Mucosa of descending colon (tissue), 3 donors: ENCODE measurements at places on chromosomes 3 and 15.
A peak's percentile ranks its signal among the peaks of the same experiment; 100 is the strongest.

- DNase-seq, result no peak
These were observed 119.2 kb upstream of the UBE2E1 start for GRCh38 chr3:23686519-23686918.

DNA sequence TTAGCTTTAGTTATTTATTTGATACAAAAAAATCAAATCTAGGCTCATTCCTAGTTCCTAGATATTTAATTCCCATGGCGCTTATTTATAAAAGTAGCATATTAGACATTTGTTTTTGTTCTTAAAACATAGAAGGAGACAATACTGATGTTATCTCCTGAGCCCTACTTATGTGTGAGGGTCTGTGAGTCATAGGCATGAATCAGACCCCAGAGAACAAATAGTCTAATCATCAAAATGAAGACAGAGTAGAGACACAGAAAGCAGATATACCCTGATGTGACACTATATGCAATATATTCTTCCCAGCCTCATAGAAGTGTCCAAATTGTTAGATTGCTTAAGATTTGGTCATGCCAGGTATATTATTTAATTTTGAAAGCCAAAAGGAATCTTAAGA lies 44.9 kb downstream of the PEX5L start:
- no peak for DNase-seq

- DNase-seq, result no peak
These were observed 48.5 kb downstream of the HERC2 start for GRCh38 chr15:28273468-28273867.

DNA sequence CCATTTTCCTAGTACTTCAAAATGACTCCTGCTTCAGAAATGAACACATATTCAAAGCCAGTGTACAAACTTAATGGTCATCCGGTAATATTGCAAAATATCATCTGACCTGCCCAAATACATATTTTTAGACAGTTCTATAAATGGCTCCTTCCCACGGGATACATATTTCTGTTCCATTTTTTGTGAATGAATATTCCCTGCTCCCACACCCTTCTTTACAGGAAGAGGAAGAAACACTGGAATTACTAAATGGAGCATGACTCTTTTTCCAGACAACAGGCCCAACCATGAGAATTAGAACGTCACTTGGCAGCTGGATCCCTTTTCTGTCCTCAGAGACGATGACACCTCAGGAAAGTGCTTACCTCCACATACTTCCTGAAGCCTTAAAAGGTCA lies 38.0 kb upstream of the CBLB start:
- no peak for DNase-seq

GRCh38 chr15:59255680-59256336 lies 49.2 kb downstream of the LDHAL6B start:
- peak; percentile 87 for DNase-seq
